ENCODE measurements at places on chromosomes 2 and 18. TPM values are rescaled to one million over a fixed set of nuclear protein-coding genes. Genes with fewer than 3 reads are reported as not detected.
A peak's percentile ranks its signal among the peaks of the same experiment; 100 is the strongest.

- peak; percentile 99 for DNase-seq
Measured at GRCh38 chr2:24046930-24047702, at the start of gene WDCP. Gene WDCP, minus strand, starts transcription at chr2:24047391. Its CDS starts 7,897 bp downstream, at chr2:24039494.

- no peak for DNase-seq
Measured at GRCh38 chr2:174694196-174694878, 69.9 kb downstream of the CHRNA1 start.

GRCh38 chr18:57023275-57023882, 123.5 kb upstream of the BOD1L2 start:
- DNase-seq: no peak

DNA sequence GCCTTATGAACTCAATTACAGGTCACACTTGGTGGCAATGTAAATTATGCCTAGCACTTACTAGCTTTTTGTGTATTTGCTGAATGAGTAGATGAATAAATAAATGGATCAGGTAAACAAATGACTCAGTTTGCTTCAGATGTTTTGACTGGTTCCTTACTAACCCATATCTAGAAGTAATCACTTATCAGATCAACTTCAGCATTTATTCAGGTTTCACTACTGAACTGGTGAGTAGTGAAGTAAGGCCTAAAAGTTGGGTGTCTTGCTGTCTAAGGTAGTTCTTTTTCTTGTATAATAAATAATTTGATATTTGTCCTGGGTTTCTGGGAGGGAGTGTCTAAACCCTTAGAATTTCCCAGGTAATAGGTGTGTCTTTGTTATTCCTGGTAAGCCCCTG, 205.0 kb downstream of the UXS1 start:
- DNase-seq: no peak

NGEF gene
- 1.1 TPM for total RNA-seq

All from fibroblast of the aortic adventitia (primary cell).